NCI-H460 (cell line): ENCODE measurements at places on chromosomes 16 and 17. TPM values are rescaled to one million over a fixed set of nuclear protein-coding genes. Genes with fewer than 3 reads are reported as not detected.
A peak's percentile ranks its signal among the peaks of the same experiment; 100 is the strongest.

- DNase-seq, result peak; percentile 70
These were observed 32.0 kb upstream of the PLLP start for GRCh38 chr16:57316390-57317017.

GRCh38 chr17:49595980-49596379, 20.3 kb downstream of the NXPH3 start:
- DNase-seq, result no peak

GRCh38 chr16:50668368-50669008, 12.6 kb downstream of the SNX20 start:
- no peak for DNase-seq

The TPSG1 gene
- total RNA-seq, result not detected in 2 replicates

The NATD1 gene
- 2.2 TPM in 2 replicates for total RNA-seq

GRCh38 chr17:28875848-28876550, 21.2 kb downstream of the ERAL1 start:
- no peak for DNase-seq

GRCh38 chr16:72068930-72069329, 5.9 kb downstream of the HPR start:
- no peak for DNase-seq

- DNase-seq, result no peak
These were observed 186.9 kb downstream of the ENGASE start for GRCh38 chr17:79261355-79262072.

DNA sequence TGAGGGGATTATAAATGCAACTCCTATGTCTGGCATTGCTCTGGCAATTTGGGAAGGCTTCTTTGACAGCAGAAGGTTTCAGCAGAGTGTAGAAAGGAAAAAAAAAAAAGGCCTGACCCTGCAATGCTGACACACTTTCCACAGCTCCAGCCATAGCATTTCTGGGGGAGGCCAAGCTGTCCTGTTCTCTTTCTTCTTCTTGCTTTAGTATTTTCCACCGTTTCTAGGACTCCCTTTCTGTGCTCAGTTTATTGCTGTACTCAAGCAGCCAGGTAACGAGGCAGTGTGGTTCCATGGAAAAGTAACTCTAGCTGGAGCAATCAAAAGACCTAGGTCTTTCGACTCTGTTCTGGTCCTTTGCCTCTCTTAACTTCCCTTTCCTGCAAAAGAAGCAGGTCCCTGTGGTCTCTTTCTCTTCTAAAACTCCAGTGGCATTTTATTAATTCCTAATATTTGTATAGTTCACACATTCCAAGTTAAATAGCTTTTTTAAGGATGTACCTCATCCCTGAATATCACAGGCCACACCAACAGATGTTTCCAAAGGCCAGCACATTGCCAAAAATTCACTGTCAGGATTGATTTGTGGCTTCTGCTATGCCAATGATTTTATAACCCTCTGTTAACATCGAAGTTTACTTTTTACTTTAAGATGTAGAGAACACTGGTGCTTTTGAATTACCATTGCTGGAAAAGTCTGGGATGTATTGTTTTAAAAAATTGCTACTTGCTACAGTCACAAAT, 90.3 kb upstream of the BCAR1 start:
- DNase-seq, result no peak

- no peak for DNase-seq
These were observed 202.3 kb downstream of the RAB11FIP4 start for GRCh38 chr17:31593806-31594205.
